Right ventricle myocardium inferior (tissue), 1 donor: ENCODE measurements at places on chromosomes 7 and 10.

DNA sequence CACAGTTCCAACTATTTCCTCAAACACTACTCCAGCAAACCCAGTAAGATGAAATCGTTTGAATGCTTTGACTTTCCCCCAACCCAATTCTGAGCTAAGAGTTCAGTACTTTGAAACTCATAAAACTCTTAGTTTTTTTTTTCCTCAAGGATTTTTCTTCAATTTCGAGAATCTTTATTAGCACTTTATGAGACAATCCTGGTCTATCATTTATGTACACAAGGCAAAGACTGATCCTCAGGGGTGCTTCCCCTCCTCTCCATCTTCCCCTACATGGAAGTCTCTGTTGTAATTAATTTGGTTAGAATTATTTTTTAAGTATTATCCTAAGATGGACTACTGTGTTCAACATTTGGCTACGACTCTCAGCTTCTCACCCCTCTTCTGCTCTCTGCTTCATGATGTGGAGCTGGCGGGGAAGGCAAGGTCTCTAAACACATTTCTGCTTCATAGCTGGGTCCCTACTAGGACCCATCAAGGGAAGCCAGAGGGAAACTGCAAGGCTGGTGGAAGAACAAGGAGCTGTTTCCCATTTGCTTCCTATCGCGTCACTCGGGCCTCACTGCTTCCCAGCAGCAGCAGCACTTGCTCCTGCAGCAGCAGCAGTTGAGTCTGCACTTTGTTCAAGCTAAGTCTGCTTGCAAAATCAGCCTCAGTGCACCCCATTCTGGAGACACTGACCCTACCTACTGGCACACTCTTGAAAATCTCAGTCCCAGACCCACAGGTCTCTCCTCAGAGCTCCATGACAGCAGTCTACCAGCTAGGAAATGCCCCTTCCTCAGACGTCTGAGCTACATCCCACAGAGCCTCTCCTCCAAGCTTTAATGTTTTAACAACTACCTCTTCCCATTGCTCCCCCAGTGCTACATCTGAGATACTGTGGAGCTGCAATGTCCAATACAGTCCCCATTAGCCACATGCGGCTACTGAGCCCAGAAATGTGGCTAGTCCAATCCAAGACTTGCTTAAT lies 90.0 kb downstream of the CHCHD3 start:
- no peak for DNase-seq

DNA sequence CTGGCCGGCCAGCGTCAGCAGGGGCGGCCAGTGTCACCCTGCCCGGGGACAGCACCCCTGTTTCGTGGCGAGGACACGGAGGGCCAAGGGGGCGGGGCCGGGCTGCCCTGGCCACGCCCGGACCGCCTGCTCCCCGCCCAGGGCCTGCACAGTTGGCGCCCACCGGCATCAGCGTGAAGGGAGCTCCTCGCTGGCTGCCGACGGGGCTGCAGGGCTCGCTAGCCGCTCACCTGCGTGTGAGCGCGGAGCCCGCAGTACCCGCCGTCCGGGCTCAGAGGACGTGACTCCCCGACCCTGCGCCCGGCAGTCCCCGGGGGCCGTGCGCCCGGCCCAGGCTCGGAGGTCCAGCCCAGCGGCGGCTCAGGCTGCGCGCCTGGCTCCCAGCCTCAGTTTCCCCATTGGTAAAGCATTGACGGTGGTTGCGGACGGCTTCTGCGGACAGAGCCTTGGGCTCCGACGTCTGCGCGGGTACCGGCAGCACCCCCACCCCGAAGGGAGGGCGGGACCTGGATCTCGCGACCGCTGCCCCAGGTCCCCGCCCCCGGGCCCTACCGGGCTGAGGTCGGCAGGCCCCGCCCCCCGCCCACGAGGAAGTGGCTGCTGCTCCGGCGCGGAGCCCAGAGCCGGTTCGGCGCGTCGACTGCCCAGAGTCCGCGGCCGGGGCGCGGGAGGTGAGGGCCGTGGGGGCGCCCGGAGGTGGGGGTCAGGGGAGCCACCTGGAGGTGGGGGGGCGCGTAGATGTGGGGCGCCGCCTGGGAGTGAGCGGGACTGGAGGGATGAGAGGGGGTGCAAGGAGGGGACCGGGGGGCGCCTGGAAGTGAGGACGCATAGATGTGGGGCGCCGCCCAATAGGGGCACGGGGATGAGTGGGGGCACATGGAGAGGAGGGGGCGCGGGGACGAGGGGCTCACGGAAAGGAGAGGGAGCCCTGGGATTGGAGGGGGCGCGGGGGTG lies at the start of gene ARPC1B:
Gene ARPC1B, plus strand, starts transcription at position 620 of the 954 bp plus-strand sequence. CDS start 10,985 bp downstream, outside the sequence.
- DNase-seq: peak; percentile 95

- no peak for DNase-seq
These were observed 76.5 kb downstream of the ADARB2 start for GRCh38 chr10:1660815-1661214.

DNA sequence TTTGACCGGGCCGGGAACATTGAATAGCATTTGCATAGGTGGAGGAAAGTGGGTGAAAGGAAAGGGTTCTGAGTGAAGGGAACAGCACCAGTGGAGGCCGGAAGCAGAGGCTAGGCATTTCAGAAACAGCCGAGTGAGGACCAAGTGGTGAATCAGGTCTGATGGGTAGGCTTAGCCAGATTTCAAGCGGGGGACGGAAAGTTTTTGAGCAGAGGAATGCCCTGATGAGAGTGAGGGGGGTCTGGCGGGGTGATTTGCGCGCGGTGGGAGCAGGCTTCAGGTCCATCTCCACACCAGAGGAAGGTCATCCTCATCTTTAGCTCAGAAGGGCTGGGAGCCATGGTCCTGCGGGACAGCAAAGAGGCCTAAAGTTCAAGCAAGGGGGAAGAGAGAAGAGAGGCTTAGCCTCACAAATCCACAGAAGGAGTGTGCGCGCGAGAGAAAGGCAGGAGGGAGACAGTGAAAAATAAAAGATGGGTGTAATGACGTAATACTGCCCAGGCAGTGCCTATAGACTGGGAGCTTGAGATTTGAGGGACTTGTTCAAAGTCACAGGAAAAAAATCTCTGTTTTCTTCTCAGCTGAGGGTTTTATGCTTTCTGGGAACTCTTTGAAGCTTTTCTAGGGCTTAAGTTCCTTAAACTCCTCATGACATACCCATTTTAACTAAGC lies 1.0 kb upstream of the DENND2A start:
- DNase-seq: no peak

- DNase-seq: no peak
These were observed 103.4 kb downstream of the GRID1 start for GRCh38 chr10:86263209-86263608.

DNA sequence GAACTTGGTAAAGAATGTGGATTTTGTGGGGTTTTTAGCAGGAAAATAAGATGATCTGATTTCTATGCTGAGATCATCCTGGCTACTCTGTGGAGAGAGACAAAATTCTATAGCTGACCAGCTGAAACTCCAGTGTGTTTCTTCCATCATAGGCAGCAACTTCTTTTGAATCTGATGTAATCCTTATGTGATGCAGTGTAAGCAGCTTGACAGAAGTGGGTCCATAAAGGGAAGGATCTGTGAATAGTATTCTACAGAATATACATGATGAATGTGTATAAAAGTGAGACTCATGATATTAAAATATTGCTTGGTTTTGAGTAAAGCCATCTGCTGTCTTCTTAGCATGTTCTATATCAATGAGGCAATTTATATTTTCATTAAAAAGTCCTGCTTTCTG lies 4.4 kb downstream of the MYO3A start:
- no peak for DNase-seq

- no peak for DNase-seq
These were observed 201.7 kb downstream of the PHF14 start for GRCh38 chr7:11175371-11175770.

DNA sequence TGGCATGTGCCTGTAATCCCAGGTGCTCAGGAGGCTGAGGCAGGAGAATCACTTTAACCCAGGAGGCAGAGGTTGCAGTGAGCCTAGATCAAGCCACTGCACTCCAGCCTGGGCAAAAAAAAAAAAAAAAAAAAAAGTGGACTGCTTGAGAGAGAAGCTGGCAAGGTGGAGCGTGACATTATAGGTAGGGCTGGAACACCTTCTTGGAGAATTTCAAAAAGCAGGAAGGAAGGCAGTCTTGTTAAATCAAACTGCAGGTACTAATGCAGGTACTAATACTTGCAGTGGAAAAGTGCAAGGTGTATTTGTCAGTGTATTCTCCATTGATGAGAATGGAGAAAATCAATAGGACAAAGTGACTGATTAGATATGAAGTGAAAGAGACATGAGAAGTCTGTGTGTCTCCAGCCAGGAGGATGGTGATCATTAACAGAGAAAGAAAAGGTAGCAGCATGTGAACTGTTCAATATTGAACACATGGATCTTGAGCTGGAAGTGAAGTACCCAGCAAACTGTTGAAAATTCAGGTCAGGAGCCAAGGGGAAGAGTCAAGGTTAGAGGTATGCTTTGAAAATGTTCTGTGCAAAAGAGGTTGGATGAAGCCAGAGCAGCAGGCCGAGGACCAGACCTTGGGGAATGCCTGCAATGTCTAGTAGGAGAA lies 12.6 kb upstream of the SLC16A12 start:
- DNase-seq: no peak

- no peak for DNase-seq
These were observed 341.7 kb upstream of the BMPER start for GRCh38 chr7:33563651-33564050.

DNA sequence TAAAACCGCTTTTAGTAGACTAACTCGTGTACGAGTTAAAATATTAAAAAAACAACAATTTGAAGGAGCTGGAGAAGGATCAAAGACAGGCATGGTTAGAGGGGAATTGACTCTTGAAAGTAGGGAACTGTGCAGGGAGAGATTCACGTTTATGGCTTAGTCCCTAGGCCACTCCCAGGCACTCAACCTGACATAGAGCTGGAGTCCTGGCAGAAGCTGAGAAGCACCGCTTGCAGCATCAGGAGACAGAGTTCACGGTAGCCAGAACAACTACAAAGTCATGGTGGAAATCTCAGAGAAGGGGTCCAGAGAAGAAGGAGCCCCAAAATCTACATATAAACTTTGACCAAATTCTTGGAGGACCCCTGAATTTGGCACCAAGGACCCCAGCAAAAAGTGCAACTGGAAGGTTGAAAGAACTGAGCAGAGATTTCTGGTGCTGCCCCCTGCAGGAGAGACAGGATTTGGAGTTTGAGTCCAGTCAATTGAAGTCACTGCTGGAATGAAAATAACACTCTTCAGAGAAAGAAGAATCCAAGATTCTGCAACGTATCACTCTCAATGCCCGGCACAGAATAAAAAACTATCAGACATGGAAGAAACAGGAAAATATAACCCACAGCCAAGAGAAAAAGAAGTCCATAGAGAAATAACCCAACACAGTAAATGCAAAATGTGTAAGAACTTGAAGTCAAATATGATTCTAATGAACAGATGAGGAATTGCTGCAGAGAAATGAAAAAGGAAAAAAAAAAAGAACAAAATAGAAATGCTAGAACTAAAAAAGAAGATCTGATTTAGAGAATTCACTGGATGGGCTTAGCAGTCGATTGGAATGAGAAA lies 493.3 kb upstream of the PODXL start:
- DNase-seq: no peak

- DNase-seq: no peak
These were observed 38.6 kb downstream of the BPGM start for GRCh38 chr7:134685250-134685649.

- no peak for DNase-seq
These were observed 1.4 kb downstream of the CPA4 start for GRCh38 chr7:130294314-130294713.

DNA sequence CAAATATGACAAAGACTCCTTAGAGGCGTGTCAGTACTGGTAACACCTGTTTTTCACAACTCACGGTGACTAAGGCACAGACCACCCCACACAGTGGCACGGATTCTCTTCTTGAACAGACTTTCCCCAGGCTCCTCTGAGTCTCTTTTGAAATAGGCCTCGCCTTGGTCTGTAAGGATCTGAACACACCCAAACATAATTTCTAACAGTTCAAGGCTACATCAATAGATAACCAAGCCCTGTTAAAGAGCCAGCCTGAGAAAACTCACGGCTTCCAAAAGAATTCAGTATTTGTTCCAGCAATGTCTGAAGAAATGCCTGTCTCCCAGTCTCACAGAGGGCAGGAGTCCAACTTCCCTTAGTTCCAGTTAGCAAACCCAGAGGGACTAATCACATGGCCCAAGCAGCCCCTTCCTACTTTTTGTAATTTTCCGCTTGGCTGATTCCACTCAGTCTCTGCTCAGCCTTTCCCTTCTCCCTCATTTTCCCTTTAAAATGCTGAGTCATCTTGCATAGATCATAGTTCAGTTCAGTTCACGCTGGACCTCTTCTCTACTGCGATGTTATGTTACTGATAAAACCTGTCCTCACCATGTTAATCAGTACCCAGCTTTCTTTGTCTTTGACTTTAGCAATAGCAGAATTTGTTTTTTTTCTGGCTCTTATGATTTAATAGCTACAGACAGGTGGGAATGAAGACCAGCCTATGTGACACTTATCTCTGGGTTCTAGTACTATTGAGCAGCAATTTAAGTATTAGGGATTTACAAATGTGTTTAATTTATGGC lies 22.6 kb upstream of the AKR1C3 start:
- no peak for DNase-seq

- no peak for DNase-seq
These were observed 127.3 kb downstream of the FAM204A start for GRCh38 chr10:118214776-118215175.

GRCh38 chr10:31242902-31243301 lies 76.1 kb upstream of the ZEB1 start:
- DNase-seq: no peak

DNA sequence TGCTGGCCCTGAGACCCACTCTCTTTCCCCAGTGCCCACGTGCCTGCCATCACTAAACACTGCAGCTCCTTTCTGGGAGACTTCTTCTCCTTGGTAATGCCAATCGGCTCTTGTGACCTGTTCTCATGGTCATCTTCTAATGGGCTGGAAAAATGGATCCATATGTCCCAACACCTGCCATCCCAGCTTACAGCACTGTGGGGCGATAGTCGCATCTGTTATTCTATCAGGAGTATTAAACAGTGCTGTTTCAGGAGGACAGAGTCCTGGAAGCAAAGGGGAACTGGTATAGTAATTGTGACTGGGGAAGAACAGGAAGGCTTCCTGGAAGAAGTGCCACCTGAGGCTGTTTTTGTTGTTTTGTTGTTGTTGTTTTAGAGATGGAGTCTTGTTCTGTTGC lies 411.2 kb downstream of the GLRX3 start:
- DNase-seq: no peak

DNA sequence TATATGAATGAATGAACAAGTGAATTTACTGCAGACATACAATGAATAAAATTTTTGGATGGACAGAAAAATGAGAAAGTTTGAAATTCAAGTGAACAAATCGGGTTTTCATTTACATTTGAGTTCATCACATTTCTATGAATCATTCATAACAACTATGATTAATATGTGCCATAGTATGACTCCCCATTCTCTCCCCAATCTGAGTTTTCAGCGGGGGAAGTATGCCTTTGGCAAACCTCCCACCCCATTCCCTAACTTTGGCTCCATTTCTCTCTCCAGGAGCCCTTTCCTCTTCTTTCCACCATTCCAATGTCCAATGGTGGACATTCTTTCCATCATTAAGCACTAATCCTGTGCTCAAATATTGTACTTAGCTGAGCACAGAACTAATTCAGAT lies 96.8 kb upstream of the LSM8 start:
- no peak for DNase-seq

GRCh38 chr7:2016021-2016631 lies 216.6 kb downstream of the MAD1L1 start:
- DNase-seq: peak; percentile 49

- no peak for DNase-seq
These were observed 186.6 kb upstream of the INHBA start for GRCh38 chr7:41889472-41889871.
